Placental pericyte (primary cell): ENCODE measurements at places on chromosomes 7 and 10. TPM values are rescaled to one million over a fixed set of nuclear protein-coding genes. Genes with fewer than 3 reads are reported as not detected.

GDF2 gene
- total RNA-seq, result 0.14 TPM in 1 of 2 replicates, not detected in the other

AQP1 gene
- total RNA-seq, result 2.6 and 3.9 TPM in 2 replicates

GPAM gene
- total RNA-seq, result 5.9 and 9.9 TPM in 2 replicates

POLR2J3 gene
- 36.1 and 48.8 TPM in 2 replicates for total RNA-seq

ADRA2A gene
- 0.14 TPM in 1 of 2 replicates, not detected in the other for total RNA-seq

FAM25A gene
- not detected in 2 replicates for total RNA-seq

CPA2 gene
- total RNA-seq, result 0.22 TPM in 1 of 2 replicates, not detected in the other

SLC26A5 gene
- total RNA-seq, result not detected in 2 replicates

MMP21 gene
- total RNA-seq, result not detected in 2 replicates
